ENCODE measurements at places on chromosomes 1 and 21. TPM values are rescaled to one million over a fixed set of nuclear protein-coding genes. Genes with fewer than 3 reads are reported as not detected.

DNA sequence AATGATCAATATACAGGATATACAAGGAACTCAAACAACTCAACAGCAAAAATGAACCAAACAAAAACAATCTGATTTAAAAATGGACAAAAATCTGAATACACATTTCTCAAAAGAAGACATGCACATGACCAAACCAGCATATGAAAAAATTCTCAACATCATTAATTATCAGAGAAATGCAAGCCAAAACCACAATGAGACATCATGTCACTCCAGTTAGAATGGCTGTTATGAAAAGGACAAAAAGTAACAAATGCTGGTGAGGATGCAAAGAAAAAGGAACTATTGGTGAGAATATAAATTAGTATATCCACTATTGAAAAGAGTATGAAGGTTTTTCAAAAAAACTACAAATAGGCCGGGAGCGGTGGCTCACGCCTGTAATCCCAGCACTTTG lies 42.0 kb downstream of the FCRL3 start:
- no peak overlapping the region for H3K4me3 ChIP-seq
- H3K27ac ChIP-seq: no peak overlapping the region
- no peaks in the 10 kb centered on the region for H3K27me3 ChIP-seq
- DNase-seq: no peak
- no peaks in the 10 kb centered on the region for H3K4me1 ChIP-seq

Gene AMY2A
- total RNA-seq: not detected

GRCh38 chr1:46480959-46481646 lies 8.5 kb upstream of the DMBX1 start:
- H3K36me3 ChIP-seq: no peaks in the 10 kb centered on the region
- no peak overlapping the region for H3K4me3 ChIP-seq
- no peak for DNase-seq
- no peak overlapping the region for H3K27ac ChIP-seq
- H3K27me3 ChIP-seq: peaks cover 8% of the 10 kb centered on the region
- no peaks in the 10 kb centered on the region for H3K4me1 ChIP-seq

Gene BRDT
- not detected for total RNA-seq

- DNase-seq: no peak
- no peak overlapping the region for H3K4me3 ChIP-seq
- H3K27ac ChIP-seq: no peak overlapping the region
- H3K4me1 ChIP-seq: no peaks in the 10 kb centered on the region
- H3K36me3 ChIP-seq: peaks cover 97% of the 10 kb centered on the region
Observed at GRCh38 chr1:39381839-39382238, 109.6 kb upstream of the BMP8A start.

Gene TSPAN2
- 1.7 TPM for total RNA-seq
